Activated CD4-positive, alpha-beta T cell treated with anti-CD3 and anti-CD28 coated beads for 36 hours (primary cell): ENCODE measurements at places on chromosomes 6 and 20.

DNA sequence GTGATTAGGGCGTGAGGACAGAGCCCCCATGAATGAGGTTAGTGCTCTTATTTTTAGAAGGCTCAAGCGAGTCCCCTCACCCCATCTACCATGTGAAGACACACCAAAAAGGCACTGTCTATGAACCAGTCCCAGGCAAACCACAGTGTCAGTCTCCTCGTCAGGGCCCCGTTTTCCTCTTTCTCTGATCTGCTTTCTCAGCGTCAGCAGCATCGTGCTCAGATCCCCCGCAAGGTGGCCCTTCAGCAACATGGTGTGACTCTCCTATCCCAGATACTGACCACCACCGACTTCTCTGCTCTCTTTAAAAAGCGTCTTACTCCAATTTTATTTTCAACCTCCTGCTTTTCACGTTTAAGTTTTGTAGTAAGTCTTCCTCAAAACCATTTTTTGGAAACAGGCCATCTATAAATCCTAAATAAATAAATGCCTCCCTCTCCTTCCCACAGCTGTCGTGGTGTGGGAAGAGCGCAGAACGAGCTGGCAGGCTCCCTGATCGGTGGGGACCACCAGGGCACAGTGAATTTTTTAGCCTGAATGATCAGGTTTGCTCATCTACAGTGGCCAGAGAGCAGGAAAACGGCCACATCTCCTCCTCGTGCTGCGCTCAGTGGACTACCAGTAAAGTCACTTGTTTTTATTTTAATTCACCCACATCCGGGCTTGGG lies 113.1 kb downstream of the BMP7 start:
- no peak overlapping the region for H3K27ac ChIP-seq
- peaks cover 7% of the 10 kb centered on the region for H3K27me3 ChIP-seq
- H3K4me1 ChIP-seq, result no peaks in the 10 kb centered on the region
- DNase-seq, result no peak
- no peaks in the 10 kb centered on the region for H3K36me3 ChIP-seq
- no peak overlapping the region for H3K4me3 ChIP-seq

- peaks cover 7% of the 10 kb centered on the region for H3K4me1 ChIP-seq
- H3K27me3 ChIP-seq, result no peaks in the 10 kb centered on the region
- peak; percentile 76 for DNase-seq
- H3K4me3 ChIP-seq, result no peak overlapping the region
These were observed 24.7 kb upstream of the PYGB start for GRCh38 chr20:25223179-25223661.

GRCh38 chr6:27288136-27289044 lies 23.7 kb downstream of the POM121L2 start:
- H3K36me3 ChIP-seq, result peaks cover 22% of the 10 kb centered on the region
- H3K27ac ChIP-seq, result no peak overlapping the region
- H3K4me3 ChIP-seq, result no peak overlapping the region
- DNase-seq, result no peak
- H3K4me1 ChIP-seq, result peaks cover 14% of the 10 kb centered on the region

DNA sequence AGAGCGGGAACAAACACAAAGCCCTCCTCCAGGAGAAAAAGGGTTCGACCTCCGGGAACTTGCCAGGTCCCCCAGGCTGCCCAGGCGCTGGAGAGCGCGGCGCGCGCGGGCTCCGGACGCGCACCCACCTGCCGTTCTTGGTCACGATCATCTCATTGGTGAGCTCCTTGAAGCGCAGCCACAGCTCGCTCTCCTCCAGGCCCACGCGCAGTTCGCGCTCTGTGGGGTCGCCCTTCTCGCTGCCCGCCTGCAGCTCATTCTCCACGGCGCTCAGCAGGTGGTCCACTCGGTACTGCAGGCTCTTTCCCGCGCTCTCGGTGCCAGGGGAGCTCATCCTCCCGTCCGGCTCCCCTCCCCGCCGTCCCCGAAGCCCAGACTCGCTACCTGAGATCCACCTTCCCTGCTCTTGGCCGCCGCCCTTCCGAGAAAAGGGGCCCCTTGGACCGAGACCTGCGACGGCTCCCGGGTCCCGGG lies 356 bp downstream of the TBXT start:
- DNase-seq, result no peak
- H3K4me1 ChIP-seq, result peaks cover 5% of the 10 kb centered on the region
- H3K4me3 ChIP-seq, result no peak overlapping the region

- H3K4me3 ChIP-seq, result no peak overlapping the region
- no peaks in the 10 kb centered on the region for H3K27me3 ChIP-seq
- H3K36me3 ChIP-seq, result no peaks in the 10 kb centered on the region
- no peaks in the 10 kb centered on the region for H3K4me1 ChIP-seq
These were observed 119.3 kb downstream of the PDE10A start for GRCh38 chr6:165543781-165544180.

GRCh38 chr6:156918647-156919046 lies 141.5 kb downstream of the ARID1B start:
- H3K4me3 ChIP-seq, result no peak overlapping the region
- no peaks in the 10 kb centered on the region for H3K27me3 ChIP-seq
- no peak for DNase-seq
- H3K4me1 ChIP-seq, result peaks cover 55% of the 10 kb centered on the region
- H3K36me3 ChIP-seq, result peaks cover 13% of the 10 kb centered on the region
- H3K27ac ChIP-seq, result no peak overlapping the region

DNA sequence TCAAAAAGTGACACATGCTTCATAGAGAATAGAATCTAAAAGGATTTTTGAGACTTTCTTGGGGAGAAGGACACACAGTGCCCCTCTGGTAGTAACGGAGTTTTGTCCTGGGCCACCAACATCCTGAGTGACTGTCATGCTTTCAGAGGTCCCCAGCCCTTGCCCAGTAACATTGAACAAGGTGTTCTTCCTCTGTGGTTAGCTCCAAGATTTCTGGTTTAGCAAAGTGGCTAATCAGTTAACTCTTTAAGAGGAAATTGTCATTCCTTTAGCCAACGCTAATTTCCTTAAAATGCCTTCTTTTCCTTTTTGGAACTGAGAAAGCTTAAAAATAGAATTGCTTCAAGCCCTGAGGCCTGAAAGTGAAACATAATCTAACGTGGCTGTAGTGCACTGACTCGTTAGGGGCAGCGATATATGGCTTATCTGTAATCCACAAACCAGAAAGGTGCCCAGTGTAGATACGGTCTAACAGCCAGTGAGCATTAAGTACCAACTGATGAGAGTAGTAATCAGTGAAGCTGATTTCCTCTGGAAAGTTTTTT lies 7.8 kb downstream of the E2F3 start:
- DNase-seq, result peak; percentile 25
- peak overlapping the region; percentile 75 for H3K27ac ChIP-seq
- no peak overlapping the region for H3K4me3 ChIP-seq
- no peaks in the 10 kb centered on the region for H3K27me3 ChIP-seq
- peaks cover 70% of the 10 kb centered on the region for H3K4me1 ChIP-seq

DNA sequence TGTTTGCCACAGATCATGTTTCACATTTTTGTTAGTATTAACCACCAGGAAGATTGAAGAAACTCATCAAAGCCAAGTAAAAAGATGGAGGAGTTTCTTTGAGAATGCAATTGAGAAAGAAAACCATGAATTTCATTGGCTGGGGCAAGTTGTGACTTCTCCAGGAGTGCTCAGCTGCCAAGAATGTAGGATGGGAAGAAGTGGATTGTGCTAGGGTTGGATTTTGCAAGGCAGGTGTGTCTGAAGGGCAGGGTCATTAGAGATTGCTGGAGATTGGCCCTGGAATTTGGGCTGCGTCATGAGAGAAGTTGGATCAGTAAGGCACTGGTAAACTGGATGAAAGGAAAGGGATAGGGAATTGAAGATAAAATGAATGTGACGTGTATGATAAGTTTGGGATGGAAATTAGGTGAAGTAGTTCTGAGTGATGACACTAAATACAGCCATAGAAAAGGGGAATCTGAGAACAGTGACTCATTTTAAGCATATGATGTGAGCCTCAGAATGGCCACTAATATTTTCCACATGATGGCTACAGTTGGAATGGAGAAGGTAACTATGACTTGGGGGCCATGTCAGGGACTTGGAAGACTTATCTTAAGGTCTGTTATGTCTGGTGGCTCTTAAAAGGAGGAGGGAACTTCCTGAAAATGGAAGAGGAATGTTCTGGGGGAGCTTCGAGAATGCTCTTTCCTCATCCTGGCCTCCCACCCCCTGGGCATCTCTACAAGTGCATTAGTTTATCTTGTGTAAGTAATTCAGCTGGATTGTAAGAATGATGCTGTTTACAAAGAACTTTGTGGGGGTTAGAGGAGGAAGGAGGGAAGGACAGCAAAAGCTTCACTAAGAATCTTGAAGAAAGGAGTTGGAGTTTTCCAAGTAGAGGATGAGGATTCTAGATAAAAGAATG lies 27.8 kb upstream of the ERVFRD-1 start:
- H3K36me3 ChIP-seq, result peaks cover 12% of the 10 kb centered on the region
- H3K4me3 ChIP-seq, result no peak overlapping the region
- peak overlapping the region; percentile 1 for H3K27ac ChIP-seq

DNA sequence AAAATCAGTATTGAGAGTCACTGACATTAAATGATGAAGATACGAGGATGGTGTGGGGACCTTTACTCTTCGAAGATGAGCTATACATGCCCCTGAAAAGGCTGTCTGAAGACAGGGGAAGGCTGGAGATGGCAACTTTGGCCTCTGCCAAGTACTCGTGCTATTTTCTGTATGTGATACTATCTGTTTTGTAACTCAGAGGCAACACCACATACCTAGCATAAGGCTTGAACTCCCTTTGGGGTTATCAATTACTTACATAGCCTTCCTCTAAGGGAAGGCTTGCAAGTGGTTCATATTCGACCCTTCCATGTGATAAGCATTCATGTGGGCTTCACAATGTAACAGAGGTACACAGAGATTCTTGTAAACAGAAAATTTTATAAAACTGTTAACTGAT lies 68.7 kb upstream of the FBXO30 start:
- no peak for DNase-seq
- H3K27me3 ChIP-seq, result no peaks in the 10 kb centered on the region

DNA sequence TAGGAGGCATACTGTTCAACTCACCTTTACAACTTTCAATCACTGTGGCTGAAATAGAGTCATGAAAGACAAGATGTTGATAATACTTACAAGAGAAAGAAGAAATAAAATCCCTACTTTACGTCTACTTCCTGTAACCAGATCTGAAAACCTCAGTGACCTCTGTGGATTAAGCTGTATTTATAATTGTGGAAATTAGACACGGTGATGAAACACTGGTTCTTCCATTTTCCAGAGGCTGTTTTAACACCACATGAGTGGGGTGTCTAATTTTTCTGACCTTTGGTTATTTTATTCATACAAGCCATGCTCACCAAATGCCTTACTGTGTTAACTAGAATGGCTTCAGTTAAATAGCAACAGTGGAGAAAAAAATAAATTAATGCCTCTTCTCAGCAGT lies 58.5 kb upstream of the HIVEP1 start:
- no peaks in the 10 kb centered on the region for H3K4me1 ChIP-seq
- no peak overlapping the region for H3K4me3 ChIP-seq
- DNase-seq, result no peak
- no peaks in the 10 kb centered on the region for H3K27me3 ChIP-seq

DNA sequence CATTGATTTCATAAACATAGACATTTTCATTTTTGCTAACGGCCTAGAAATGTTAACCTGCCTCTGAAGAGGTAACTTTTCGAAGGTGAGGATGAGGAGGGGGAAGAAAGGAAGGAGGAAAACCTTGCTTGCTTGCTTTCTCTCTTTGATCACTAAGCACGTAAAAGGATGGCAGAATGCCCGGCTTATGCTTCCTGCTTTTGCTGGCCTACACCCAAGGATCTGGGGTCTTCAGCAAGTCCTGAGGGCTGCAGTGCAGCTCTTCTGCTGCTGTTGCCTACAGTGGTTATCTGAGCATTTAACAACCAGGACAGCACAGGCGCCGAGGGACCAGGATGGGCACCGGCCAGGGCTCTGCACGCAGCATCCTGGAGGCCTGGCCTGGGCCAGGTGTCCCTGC lies 150.8 kb upstream of the TAB2 start:
- DNase-seq, result no peak
- peak overlapping the region; percentile 22 for H3K27ac ChIP-seq
- peaks cover 25% of the 10 kb centered on the region for H3K4me1 ChIP-seq
- no peaks in the 10 kb centered on the region for H3K36me3 ChIP-seq
- no peaks in the 10 kb centered on the region for H3K27me3 ChIP-seq

DNA sequence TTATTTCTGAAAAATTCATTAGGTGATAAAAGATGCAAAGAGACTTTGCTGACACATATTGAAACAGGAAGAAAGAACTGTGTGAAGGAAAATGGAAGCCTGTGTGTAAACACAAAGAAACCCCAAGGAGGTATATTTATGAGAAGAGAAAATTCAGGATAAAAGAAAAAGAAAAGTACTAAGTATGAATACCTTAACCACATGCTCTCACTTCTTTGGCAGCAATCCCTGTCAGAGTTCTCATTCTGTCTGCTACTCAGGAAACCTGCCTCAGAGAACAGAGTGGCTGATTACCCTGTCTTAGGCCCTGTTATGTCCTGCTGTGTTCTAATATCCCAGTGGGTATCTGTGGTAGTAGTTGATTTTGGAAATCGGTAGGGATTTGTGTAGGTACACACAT lies 457.9 kb downstream of the TBC1D32 start:
- H3K27me3 ChIP-seq, result no peaks in the 10 kb centered on the region
- H3K4me3 ChIP-seq, result no peak overlapping the region
- H3K36me3 ChIP-seq, result no peaks in the 10 kb centered on the region
- DNase-seq, result no peak
- no peak overlapping the region for H3K27ac ChIP-seq

DNA sequence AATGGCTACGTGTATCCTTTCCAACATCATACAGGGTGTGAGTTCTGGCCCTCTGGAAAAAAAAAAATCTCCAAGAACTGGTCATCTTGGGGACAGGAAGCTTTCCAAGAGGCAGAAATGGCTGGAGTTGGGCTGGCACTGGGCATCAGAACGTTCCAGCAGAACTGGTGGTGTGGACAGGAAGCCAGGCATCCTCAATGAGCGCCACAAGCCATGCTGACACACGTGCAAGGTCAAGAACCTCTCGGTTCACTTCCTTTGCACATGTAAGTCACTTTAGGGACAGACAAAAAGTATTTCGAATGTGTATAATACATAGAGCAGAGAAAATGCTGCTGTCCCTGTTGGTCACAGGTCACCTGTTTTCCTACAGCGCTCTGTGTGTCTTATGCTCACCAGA lies 27.4 kb upstream of the RIN2 start:
- peaks cover 1% of the 10 kb centered on the region for H3K27me3 ChIP-seq
- H3K4me1 ChIP-seq, result peaks cover 6% of the 10 kb centered on the region
- H3K27ac ChIP-seq, result no peak overlapping the region
- H3K36me3 ChIP-seq, result no peaks in the 10 kb centered on the region
- DNase-seq, result no peak

DNA sequence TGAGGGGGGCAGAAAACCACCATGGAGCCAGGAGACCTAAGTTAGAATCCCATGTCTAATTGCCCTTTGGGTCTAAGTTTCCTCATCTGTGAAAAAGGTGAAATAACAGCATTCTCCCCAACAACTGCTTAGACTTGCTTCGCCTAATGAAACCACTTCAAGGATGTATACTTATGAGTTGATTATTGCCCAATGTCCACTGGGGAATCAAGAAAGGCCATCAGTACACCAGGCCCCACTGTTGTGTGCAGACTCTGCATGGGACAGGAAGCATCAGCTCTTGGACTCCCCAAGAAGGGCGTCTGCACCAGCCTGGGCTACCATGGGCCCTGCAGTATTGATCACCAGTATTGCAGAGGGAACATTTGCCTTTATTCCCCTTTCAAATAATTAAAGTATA lies 189.6 kb downstream of the MAFB start:
- no peak overlapping the region for H3K27ac ChIP-seq
- DNase-seq, result no peak
- peaks cover 8% of the 10 kb centered on the region for H3K4me1 ChIP-seq
- peaks cover 4% of the 10 kb centered on the region for H3K27me3 ChIP-seq
- no peak overlapping the region for H3K4me3 ChIP-seq
